ENCODE measurements at places on chromosomes 3 and 15. TPM values are rescaled to one million over a fixed set of nuclear protein-coding genes. Genes with fewer than 3 reads are reported as not detected.

The MAP3K13 gene
- 20.2 TPM for total RNA-seq

The NR1I2 gene
- total RNA-seq = not detected

The CLDN11 gene
- total RNA-seq = 96.8 TPM

The CYP1A2 gene
- total RNA-seq = not detected

The CSPG4 gene
- total RNA-seq = 11.3 TPM

The DLL4 gene
- total RNA-seq = 3.3 TPM

The NOX5 gene
- 0.10 TPM for total RNA-seq

The PPM1M gene
- 20.8 TPM for total RNA-seq

The SMCO1 gene
- total RNA-seq = not detected

The SI gene
- not detected for total RNA-seq

The FAM227B gene
- total RNA-seq = not detected

The TAMM41 gene
- total RNA-seq = 9.7 TPM

The MANF gene
- total RNA-seq = 83.4 TPM

The HDGFL3 gene
- 20.0 TPM for total RNA-seq

The IMPG2 gene
- 0.20 TPM for total RNA-seq

The GABRA5 gene
- not detected for total RNA-seq

The ZBED2 gene
- not detected for total RNA-seq

The LRRC34 gene
- total RNA-seq = 4.6 TPM

The SLC12A1 gene
- not detected for total RNA-seq

The SH3BP5 gene
- total RNA-seq = 32.9 TPM

The TMEM207 gene
- not detected for total RNA-seq

The PLA2G4D gene
- total RNA-seq = not detected

The ZIC1 gene
- total RNA-seq = not detected

The CPNE9 gene
- not detected for total RNA-seq

The GOLGA8J gene
- not detected for total RNA-seq

The CHAC1 gene
- total RNA-seq = 4.2 TPM

The COL7A1 gene
- 13.6 TPM for total RNA-seq

The CCR1 gene
- total RNA-seq = not detected

The CERS3 gene
- total RNA-seq = not detected

The TTC21A gene
- 0.64 TPM for total RNA-seq

The NEDD4 gene
- total RNA-seq = 15.4 TPM

The ZNF280D gene
- 19.3 TPM for total RNA-seq

The SNX22 gene
- total RNA-seq = 0.06 TPM

The PPARG gene
- total RNA-seq = 60.0 TPM

The NMNAT3 gene
- total RNA-seq = 1.2 TPM

The FRMD4B gene
- 4.1 TPM for total RNA-seq

The FES gene
- total RNA-seq = 21.8 TPM

The CCDC13 gene
- total RNA-seq = 2.0 TPM

The RAB27A gene
- total RNA-seq = 20.6 TPM

The PRSS50 gene
- total RNA-seq = not detected

The ESYT3 gene
- total RNA-seq = not detected

The CYP8B1 gene
- not detected for total RNA-seq

The KBTBD12 gene
- not detected for total RNA-seq

The MKRN3 gene
- total RNA-seq = 0.37 TPM

The SLC28A1 gene
- not detected for total RNA-seq

The PTH1R gene
- total RNA-seq = 12.4 TPM

Measured in cardiac ventricle fibroblast (primary cell).